ENCODE measurements at places on chromosomes 7 and 10. TPM values are rescaled to one million over a fixed set of nuclear protein-coding genes. Genes with fewer than 3 reads are reported as not detected.
A peak's percentile ranks its signal among the peaks of the same experiment; 100 is the strongest.

DNA sequence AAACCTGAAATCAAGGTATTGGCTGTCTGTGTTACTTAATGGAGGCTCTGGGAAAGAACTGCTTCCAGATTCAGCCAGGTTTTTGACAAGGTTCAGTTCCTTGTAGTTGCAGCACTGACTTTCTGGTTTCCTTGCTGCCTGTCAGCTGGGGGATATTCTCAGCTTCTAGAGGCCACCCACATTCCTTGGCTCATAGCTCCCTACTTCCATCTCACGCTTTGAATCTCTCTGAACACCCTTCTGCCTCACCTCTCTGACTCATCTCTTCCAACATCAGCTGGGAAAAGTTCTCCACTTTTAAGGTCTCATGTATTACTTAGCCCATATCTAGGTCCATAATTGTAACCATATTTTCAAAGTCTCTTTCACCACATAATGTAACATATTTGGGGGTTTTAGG lies 22.9 kb upstream of the GPR22 start:
- DNase-seq: no peak

DNA sequence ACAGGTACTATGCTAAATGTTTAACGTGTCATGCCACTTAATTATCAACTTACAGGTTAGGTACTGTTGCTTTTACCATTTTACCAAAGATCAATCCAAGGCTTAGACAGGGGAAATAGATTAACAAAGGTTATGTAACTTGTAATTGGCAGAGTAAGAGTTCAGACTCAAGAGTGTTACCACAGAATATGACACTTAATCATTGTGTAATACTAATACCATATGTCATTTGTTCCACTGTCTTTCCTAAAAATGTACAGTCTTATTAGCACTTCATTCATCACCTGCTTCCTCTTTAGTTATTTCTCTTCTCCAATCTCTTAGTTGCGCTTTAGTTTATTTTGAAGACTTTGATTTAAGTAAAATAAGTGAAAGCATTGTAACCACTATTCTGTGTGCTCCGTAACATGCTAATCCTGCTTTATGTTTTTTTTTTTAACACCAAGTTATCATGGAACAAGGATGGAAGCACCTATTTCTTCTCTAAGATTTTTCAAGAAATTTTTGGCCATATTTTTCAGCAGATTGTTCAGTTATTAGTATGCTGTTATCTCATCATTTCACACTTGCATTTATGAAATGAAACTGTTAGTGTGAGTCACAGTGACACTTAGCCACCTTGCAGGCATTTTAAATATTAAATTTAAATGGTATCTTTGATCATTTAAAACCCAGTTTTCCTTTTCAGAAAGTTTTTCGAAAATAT lies 197.3 kb downstream of the PHF14 start:
- DNase-seq: no peak

GRCh38 chr10:34539533-34540315 lies 275.4 kb downstream of the PARD3 start:
- DNase-seq: no peak

GRCh38 chr10:94282369-94282768 lies 80.4 kb downstream of the NOC3L start:
- no peak for DNase-seq

DNA sequence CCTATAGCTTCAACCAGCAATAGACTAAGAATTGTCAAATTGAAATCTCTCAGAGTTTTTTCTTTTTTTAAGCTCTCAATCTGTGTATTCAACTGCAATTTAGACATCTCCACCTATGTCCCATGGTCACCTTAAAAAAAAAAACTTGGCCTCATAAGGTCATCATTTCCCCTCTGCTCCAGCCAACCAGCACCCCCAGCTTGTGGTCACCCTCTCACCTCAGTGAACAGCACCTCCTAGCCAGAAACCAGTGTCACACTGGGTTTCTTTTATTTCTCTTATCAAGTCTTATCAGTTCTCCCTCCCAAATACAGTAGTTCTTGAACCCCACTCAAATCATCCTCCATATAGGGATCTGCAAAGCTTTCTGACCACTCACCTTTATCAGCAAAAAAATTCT lies 4.0 kb downstream of the ITGB1 start:
- no peak for DNase-seq

- DNase-seq: no peak
Observed at GRCh38 chr10:1854271-1854670, 116.9 kb upstream of the ADARB2 start.

- peak; percentile 25 for DNase-seq
Observed at GRCh38 chr10:70786799-70787415, 1.7 kb upstream of the TBATA start.

GRCh38 chr7:16315280-16315679 lies 106.1 kb downstream of the CRPPA start:
- no peak for DNase-seq

NT5C2 gene
- 44.3 TPM for total RNA-seq

PALD1 gene
- total RNA-seq: 0.69 TPM

BTAF1 gene
- 42.6 TPM for total RNA-seq

WNT8B gene
- 0.91 TPM for total RNA-seq

CARD11 gene
- 99.4 TPM for total RNA-seq

All from activated naive CD4-positive, alpha-beta T cell treated with anti-CD3 and anti-CD28 coated beads for 36 hours (primary cell).